ENCODE measurements at places on chromosomes 3 and 15.

- no peak for DNase-seq
Observed at GRCh38 chr15:58284293-58284692, 146.1 kb downstream of the AQP9 start.

GRCh38 chr15:63894662-63894949, 60.9 kb upstream of the HERC1 start:
- no peak for DNase-seq

- no peak for DNase-seq
Observed at GRCh38 chr3:124707656-124708062, 22.6 kb upstream of the UMPS start.

DNA sequence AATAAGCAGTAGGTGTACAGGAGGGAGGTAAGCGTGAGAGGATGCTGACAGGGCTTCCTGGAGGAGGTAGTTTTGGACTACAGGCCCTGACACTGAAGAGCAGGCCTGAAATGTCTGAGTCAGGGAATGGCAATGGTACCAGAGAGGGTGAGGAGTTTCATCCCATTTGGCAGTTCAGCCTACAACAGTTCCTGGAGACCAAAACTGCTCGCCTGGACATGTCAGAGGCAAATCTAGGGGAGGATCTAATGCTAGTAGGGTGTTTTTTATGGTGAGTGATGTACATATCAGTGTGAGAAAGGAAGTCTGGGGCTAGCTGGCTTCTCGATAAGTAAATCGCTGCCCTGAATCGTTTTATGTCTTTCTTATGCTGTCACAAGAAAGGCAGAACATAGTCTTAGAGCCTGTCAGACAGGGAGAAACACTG, 13.8 kb upstream of the TNFSF10 start:
- DNase-seq, result no peak

- DNase-seq, result no peak
Observed at GRCh38 chr3:150308037-150308319, 100.1 kb upstream of the TSC22D2 start.

DNA sequence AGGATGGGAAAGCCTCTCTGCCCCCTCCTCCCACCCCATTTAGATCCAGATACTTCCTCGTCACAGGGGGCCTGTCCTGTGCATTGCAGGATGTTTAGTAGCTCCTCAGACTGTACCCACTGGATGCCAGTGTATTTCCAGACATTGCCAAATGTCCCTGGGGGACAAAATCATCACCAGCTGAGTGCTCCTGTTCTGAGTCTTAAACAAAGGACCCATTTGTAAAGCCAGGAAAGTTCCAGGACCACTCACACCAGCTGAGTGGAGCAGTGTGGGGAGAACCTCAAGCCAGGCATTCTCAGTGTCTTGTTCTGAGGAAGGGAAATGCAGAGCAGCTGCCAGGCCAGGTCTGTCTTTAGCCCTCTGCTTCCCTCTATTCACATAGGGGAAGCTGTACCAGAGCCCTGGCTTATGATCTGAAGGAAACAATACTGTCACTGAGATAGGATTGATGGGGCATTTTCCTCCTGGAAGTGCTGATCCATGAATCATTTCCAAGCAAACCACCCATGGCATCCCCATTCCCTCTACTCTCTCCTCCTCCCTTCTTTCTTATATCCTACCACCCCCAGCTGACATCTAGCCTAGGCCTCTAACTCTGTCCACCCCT, 67.4 kb upstream of the MEX3B start:
- no peak for DNase-seq

- DNase-seq, result no peak
Observed at GRCh38 chr3:43932921-43933320, 242.2 kb downstream of the ABHD5 start.

GRCh38 chr3:136141891-136142290, 54.2 kb downstream of the MSL2 start:
- no peak for DNase-seq

DNA sequence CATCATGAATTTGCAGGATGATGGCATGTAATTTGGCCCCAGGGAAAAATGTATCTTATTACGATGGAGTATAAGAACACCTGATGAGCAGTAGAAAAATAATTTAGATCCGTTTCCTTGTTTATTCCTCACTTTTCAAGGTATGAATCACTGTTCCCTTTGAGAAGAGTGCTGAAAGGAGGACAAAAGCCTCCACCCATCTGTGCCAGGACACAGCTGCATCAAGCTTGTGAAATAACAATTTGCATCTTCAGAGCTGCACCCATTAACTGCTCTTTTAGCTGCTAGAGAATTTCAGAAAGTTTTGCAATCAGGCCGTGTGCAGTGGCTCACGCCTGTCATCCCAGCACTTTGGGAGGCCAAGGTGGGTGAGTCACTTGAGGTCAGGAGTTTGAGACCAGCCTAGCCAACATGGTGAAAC, 9.6 kb downstream of the CLDND1 start:
- DNase-seq, result peak; percentile 37

DNA sequence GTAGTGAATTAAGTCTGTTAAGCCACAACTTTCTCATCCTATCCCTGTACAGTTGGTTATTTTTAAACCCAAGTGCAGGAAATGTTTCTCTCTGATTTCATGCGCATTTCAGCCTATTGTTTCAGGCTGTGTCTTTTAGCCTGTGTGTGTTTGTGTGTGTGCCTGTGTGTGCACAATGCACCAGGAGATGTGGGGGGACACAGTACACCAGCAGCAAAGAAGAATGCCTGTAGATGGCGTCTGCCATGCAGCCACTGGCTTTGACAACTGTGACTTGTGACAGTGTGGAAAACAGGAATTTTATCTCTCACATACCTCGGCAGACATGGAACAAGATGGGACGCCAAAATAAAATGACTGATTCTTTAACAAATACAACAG, 43.6 kb upstream of the PLXNA1 start:
- DNase-seq, result no peak

GRCh38 chr3:118425272-118425837, 609.3 kb downstream of the IGSF11 start:
- DNase-seq, result no peak

DNA sequence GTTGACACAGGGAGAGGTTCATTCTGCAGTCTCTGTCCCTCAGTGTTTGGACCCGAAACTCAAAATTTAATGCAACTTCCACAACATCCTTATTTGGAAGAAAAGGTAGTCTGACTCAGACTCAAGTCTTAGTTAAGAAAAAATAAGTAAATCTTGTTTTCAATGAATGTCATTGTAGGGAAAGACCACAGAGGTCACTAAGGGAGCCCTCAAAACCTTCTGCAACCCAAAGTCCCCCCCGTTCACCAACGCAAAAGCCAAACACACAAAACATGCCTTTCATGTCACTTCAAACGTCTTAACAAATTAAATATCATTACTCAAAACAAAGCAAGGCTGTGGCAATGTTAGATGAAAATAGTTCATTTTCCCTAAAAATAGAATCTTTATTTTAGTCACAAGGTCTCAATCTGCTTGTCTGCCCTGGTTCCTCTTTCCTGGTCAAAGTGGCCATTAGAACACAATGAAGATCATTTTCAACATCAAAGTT, 20.9 kb upstream of the SSUH2 start:
- no peak for DNase-seq

- DNase-seq, result peak; percentile 22
Observed at GRCh38 chr3:106013971-106014370, 145.2 kb upstream of the CBLB start.

DNA sequence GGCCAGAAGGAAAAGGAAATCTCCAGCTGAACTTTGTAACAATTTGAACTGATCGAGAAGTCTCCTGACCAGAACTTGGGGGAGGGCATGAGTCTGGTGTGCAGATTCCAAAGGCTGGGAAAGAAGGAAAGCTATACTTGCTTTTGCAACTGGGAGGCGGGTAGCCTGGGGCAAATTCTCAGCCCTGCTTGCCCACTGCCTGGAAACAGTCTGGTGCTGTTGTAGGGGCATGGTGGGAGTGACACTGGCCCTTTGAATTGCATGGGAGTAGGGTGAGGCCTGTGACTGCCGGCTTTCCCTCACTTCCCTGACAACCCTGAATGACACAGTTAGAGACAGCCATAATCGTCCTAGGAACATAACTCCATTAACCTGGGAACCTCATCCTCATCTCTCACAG, 114.0 kb upstream of the POU1F1 start:
- DNase-seq, result no peak

DNA sequence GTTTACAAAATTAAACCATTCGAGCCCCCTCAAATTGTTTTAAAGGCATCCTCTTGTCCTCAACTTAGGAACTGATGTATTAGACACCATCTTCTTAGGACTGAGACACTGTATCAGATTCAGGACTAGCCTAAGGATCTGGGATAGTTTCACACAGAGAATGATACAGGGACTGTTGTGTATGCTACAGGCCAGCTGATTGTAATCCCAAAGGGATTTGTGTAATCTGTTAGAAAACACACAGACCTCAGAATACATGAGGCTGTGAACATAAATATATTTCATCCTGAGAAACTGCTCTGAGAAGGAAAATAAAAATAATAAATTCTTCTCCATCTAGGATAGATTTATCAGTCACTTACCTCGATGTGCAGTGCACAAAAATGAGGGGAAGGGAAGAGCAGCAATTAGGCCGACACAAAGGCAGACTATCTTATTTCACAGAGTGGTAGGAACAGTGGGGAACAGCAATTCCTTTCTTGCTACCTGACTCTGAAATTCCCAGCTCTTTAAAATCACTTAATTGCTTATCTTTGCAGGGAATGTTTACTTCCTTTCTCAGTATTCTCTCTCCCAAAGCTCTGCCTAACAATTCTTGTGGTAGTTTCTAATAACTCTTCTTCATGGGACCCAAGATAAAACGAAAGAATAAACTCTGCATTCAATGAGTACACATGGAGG, 322.5 kb downstream of the MAGI1 start:
- DNase-seq, result no peak

DNA sequence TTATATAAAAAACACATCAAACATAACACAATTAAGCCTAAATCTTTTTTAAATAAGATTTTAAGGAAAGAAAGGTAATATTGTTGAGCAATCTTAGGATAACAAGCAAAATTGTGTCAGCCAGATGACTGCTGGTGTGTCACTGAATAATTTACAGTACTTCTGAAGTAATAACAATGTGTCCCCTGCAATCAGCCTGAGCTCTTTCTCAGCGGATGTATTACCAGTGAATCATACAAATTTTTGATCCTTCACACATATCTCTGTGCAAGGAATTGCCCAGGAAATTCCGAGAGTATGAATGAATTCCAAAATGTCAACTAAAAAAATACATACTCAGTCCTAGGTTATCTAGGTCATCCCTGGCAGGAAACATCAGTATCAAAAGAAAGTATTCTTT, 76.6 kb upstream of the PTX3 start:
- no peak for DNase-seq

DNA sequence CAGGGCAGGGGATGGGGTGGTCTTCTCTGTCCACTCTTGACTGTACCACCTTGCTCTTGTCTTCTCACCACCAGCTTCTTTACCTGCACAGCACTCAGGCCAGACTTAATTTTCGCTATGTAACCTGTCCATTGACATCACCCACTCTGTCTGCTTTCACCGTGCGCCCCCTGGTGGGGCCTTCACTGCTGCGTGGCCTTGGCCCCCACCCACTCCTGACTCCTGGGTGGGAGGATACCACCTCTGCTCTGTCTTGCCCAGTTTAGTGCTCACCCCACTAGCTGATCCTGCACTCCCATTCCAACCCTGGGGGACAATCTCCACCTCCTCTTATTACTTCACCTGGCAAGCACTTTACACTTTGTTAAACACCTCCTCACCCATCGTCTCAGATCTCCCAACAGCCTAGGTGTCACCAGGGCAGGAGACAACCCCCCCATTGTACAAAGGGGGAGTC, 17.7 kb downstream of the PTH1R start:
- DNase-seq, result peak; percentile 70

DNA sequence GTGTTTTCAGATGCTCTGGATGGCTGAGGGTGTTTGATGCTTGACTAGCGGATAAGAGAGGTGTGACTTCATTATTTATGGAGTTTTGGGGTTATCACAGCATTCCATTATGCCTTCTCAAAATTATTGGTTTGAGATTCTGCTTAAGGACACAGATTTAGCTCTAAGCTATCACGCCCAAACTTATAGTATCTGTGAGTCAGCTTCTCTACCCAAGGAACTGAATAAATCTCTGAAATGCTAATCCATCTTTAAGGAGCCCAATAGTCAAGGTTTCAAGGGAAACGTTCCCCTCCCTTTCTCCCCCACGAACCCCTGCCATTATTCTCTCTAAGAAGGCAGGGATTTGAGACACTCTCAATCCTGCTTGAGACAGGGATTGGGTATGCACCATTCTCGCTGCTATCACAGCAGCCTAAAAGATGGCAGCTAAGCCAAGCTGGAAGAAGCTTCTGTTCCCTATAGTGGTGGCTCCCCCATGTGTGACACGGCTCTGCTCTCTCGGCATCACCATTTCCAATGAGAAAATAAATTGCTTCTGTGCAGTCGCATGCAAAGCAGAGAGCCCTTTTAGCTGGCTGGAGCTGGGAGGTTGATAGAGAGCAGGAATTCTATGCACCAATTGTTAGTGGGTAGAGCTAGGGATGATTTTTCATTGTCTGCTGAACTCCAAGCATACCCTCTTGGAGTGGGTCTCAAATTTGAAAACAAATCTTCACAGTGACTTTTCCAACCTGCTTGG, 151.1 kb downstream of the IL20RB start:
- no peak for DNase-seq

DNA sequence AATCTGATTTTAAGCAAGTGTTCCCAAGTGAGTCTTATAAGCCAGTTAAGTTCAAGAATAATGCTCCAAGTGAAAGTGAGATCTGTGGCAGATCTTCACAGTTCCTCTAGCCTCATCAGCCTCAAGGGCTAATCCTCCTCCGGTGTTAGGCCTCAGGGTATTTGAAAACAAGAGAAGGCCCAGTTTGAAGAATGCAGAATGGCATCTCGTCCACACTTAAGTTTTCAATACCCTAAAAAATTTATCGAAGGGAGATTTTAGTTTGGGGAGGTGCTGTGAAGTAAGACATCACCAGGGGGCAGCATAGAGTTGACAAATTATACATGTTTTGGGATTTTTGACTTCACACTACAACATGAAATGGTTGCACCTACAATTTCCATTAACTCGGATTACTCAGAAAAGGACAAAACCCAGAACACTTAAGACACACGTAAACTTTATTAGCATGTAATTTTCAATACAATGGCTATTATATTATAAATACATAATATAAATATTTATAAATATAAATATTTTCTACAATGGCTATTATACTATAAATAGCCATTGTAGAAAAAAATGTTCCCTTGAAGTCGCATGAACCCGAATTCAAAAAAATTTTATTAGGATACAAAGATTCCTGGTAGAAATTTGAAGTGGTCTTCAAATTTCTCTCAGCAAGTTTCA, 2.3 kb upstream of the TMEM266 start:
- peak; percentile 9 for DNase-seq

- no peak for DNase-seq
Observed at GRCh38 chr15:63075015-63075983, 32.8 kb downstream of the TPM1 start.

GRCh38 chr15:43974852-43975251, 148.1 kb downstream of the WDR76 start:
- DNase-seq, result no peak

GRCh38 chr3:186418671-186419145, 56.7 kb upstream of the DGKG start:
- DNase-seq, result no peak

GRCh38 chr3:99980606-99981005, 133.7 kb downstream of the FILIP1L start:
- no peak for DNase-seq

GRCh38 chr15:74408385-74408784, 25.4 kb downstream of the SEMA7A start:
- no peak for DNase-seq

- DNase-seq, result no peak
Observed at GRCh38 chr3:152300029-152300731, 31.5 kb downstream of the MBNL1 start.
